ENCODE measurements at places on chromosomes 1 and 21.

- no peak for DNase-seq
Measured at GRCh38 chr1:187817782-187818181, 989.0 kb downstream of the PLA2G4A start.

DNA sequence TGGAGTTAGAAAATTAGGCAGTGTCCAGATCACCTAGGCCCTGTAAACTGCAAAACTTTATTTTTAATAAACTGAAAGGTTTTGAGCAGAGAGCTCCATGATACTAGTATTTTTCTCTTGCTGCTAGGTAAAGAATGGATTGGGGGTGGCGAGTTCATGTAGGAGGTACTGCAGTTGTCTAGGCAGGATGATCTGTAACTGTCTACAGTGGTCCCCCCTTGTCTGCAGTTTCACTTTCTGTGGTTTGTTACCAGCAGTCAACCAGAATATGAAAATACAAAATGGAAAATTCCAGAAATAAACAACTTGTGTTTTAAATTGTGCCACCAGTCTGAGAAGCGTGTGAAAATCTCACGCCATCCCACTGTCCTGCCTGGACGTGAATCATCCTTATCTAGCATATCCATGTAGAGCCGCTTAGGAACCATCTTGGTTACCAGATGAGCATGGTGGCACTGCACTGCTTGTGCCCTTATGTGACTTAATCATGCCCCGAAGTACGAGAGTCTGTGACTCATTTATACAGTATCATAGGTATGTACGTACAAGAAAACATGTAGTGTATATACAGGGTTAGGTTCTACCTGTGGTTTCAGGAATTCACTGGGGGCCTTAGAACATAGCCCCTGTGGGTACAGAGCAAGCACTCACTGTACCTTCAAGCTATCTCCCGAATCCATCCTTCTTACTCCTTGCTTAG is 94.2 kb downstream of the AHCTF1 start:
- no peak for DNase-seq

- no peak for DNase-seq
Measured at GRCh38 chr1:207497941-207498340, 2.0 kb downstream of the CR1 start.

DNA sequence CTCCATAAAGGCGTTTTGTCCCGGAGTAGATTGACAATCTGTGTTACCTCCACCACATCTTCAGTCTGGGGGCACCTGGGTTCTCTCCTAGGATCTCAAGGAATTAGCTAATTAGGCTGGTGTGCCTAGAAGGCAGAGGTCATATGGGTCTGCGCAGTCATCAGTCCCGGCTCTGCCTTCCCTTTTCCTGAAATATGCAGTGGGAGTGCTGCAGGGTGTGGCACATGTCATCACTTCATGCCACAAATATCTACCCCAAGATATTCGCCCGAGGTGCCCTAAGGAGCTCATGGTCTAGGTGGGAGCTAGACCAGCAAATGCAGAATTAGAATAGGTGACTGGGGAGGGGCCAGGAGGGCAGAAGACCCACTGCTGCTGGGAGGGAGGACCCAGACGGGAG is 42.9 kb downstream of the ACTL8 start:
- DNase-seq: no peak

DNA sequence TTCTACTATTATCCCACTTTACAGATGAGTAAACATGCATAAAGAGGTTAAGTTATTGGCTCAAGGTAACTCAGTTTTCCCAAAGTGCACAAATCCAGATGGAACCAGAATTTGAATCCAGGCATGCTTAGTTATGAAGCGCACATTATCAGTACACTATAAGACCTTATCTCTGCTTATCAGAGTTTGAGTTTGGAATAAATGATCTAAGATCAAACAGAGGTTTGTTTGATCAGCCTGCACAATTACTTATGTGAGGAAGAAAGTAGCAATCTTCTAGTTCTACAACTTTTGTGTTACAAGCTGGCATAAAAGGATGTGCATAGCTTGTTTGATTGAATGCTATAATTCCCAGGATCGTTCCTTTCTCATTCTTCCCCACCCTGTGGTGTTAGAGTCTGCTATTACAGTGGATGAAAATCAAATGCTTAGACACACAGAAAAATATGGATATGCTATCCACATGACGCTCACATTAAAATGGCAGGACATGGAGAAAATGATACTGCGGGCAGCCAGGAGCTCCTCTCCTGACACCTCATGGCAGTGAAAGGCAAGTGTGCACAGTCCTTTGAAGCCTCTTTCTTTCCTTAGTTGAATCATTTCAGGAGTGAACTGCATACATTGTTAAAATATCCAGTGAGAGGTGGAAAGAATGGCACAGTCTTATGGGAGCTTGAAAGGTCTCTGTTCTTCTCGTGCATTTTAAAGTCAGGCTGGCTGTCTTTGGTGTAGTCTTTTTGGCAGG is 23.9 kb upstream of the PBX1 start:
- DNase-seq: no peak

DNA sequence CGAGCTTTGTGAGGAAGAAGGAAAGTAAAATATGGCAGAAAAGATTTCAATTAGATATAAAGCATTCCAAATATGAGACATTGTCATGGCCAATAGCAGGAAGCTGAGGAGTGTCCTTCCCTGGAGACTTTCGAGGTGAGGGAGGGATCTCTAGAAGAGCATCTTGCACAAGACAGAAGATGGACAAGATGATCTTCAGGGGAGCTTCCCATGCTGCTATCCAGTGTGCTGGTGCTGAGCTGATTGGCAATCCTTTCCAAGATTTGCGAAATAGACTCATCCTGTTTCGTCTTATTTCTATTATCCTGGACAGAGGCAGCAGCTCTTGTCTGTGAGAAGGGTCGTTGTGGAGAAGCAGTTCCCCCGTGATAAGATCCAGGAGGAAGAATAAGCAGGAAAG is 342.0 kb upstream of the CAMK1G start:
- DNase-seq: no peak

- no peak for DNase-seq
Measured at GRCh38 chr1:86429835-86430234, 5.9 kb downstream of the CLCA2 start.

DNA sequence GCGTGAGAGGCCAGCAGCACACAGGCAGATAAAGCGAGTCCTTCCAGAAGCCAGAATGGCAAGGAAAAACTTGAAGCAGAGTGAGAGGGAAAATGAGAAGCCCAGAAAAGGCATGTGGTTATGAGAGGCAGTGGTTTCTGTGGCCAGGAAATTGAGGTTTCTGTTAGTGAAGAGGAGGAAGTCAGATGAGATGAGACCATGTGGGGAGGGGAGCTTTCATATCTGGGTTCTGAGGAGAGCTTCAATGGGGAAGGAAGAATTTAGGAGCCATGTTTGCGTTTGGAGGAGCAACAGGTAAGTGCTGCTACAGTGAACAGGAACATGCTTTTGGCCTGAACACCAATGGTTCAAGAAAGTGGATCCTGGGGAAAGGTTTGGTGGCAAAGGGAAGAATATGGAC is 6.1 kb upstream of the CD1A start:
- DNase-seq: no peak

- DNase-seq: no peak
Measured at GRCh38 chr1:22287946-22288520, 145.1 kb upstream of the WNT4 start.

DNA sequence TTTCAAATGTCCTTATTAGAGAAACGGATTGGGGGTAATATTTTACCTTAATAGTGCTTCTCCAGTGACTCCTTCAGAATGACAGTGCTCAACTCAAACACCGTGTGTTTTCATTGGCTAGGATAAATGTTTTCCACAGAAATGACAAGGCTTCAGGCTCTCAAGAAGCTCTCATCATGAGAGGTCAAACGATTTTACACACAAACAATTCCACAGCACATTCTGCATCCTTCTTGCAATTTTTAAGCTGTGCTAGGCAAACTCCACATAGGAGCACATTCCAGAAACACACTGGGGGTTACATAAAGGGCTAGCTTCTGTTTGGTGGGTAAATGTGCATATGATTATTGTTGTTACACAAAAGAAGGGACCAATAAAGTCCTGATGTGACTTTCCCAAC is 75.5 kb upstream of the IPO9 start:
- no peak for DNase-seq

DNA sequence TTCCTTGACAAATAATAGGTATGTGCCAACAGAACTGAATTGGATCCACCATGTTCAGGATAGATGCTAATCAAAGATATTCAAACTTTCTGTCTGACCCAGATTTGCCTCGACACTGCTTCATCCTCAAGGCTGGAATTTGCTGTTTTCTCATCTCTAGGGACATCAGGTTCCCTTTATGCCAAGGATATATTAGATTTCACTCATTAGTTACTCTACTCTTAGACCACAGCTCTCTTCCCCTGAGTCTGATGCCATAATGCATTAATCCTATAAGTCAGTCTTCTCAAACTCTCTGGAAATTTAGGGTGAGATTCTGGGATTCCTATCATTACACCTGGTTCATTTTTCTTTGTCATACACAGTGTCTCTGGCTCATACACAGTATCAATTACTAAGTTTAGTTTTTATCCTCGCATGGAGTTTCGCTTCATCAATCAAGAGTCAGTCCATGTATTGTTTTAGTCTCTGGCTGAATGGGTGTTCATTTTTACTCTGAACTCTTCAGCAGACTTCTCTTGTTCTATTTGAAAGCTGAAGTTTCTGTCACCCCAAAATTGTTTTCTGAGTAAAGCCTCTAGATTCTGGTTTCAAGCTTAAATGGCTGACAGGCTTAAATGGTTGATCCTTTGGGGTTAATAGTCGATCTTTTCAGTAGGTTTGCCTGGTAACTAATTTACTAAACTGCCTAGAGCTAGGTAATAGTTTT is 9.3 kb upstream of the DCAF6 start:
- no peak for DNase-seq

DNA sequence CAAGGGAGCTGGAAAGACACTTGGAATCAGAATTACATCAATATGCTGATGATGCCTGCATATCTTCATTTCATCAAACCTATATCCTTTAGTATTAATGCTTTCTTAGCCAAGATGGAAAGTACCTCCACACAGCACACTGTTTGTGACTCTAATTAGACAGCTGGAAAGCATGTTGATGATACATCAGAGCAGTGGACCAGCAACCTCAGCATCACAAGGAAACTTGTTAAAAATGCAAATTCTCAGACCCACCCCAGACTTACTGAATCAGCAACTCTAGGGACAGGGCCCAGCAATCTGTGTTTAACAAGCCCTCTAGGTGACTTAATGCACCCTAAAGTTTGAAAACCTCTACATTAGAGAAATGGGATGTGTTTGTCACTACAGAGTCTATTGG is 332.1 kb downstream of the DPYD start:
- DNase-seq: no peak

- no peak for DNase-seq
Measured at GRCh38 chr21:14903172-14903865, 161.5 kb downstream of the NRIP1 start.

GRCh38 chr1:48003741-48004531 is 6.8 kb upstream of the TRABD2B start:
- DNase-seq: no peak

DNA sequence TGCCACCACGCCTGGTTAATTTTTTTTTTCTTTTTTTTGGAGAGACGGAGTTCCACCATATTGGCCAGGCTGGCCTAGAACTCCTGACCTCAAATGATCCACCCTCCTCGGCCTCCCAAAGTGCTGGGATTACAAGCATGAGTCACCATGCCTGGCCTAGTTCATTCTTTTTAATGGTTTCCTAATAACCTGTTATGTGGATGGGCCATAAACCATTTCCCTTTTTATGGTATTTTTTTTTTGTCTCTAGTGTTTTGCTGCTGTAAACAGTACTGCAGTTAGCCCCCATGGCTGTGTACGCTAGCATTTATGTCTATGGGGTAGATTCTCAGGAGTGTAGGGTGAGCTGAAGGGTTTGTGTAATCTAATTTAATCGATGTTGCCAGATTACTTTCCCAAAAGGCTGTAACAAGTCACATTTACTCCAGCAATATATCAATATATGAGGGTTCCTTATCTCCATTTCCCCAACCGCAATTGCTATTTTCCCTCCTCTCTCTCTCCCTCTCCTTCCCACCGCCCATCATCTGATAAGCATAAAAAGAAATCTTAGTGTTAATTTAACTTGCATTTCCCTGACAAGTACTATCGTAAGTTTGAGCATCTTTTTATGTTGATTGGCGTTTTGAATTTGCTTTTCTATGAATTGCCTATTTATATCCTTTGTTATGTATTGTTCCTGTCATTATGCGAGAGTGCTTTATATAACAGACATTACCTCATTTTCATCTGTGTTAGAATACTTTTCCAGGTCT is 28.7 kb downstream of the RCSD1 start:
- DNase-seq: no peak

- DNase-seq: no peak
Measured at GRCh38 chr1:67777016-67777415, 56.3 kb downstream of the GNG12 start.

- no peak for DNase-seq
Measured at GRCh38 chr1:171019971-171020370, 70.7 kb upstream of the FMO3 start.

GRCh38 chr21:42160111-42160721 is 58.7 kb upstream of the ABCG1 start:
- DNase-seq: no peak

DNA sequence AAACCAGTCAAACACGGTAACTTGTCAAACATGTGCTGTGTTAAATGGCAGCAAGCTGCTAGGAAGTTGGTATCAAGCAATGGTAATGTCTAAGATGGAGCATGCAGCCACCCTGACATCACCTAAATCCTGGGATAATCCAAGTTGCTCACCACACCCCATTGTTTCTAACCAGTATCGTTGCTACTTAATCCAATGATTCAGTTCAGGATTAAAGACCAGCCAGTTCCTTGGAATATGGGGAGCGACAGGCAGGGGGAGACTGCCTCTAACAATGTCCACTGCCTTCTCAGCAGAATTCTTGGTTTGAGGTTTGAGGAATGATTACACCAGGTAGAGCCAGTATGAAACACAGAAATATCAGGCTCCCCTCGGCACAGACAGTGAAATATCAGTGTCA is 122.1 kb upstream of the IFFO2 start:
- DNase-seq: no peak

GRCh38 chr1:61121631-61122030 is 39.3 kb downstream of the NFIA start:
- no peak for DNase-seq

DNA sequence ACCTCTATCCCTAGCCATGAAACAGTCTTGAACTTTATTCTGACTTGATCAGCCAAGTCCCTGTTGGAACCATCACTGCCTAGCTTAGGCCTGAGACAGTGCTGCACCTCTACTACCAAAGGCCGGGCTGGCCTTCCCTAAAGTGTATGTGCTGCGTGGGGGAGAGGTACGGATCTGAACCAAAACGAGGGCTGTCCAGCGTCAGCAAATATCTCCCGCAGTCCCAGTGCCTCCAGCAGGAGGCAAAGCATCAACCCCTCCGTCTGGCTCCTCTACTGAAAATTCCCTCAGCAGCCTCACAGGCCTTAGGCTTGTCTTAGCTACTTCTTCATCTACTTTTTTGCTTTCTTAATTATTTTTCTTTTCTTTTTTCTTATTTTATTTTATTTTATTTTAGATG is 33.3 kb upstream of the KIF26B start:
- DNase-seq: no peak
